ENCODE measurements at places on chromosomes 2 and 18.

DNA sequence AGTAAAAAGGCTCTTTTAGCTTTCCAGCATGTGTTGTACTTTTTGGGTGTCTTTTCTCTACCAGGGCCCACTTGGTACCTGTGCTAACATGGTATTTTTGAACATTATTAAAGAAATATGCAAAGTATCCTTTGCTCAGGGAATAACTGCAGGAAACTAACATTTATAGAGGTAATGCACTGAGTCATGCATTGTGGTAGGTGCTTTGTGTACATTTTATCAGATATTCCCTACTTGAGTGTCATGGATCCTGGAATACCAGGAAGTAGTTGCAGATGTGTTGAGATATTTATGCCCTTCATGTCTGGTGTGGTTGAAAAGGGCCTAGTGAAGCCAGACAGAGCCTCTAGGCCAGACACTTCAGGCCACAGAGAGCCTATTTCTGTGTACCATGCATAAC lies 215.5 kb upstream of the CYRIA start:
- DNase-seq: no peak

- no peak for DNase-seq
Measured at GRCh38 chr2:44247924-44248323, 27.4 kb upstream of the SLC3A1 start.

DNA sequence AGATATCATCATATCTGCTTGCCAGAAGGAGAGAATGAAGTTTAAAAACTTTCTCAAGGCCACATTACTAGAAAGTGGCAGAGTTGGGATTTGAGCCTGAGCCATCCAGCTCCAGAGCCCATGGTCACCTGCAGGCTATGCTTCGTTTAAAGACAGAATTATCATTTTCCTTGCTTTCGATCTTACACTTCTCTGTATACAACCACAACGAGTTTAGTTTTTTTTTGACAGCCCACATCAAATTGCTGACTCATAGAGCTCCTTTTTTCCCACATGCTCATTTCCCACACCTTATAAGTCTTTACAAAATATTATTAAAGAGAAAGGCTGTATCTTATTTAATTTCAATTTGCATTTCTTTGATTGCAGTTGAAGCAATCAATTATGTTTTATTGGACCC lies 6.5 kb downstream of the PLEK start:
- DNase-seq: no peak

- DNase-seq: no peak
Measured at GRCh38 chr18:35968278-35968880, 4.1 kb upstream of the RMP24 start.

- DNase-seq: no peak
Measured at GRCh38 chr2:99708231-99708630, 218.4 kb upstream of the REV1 start.

- DNase-seq: no peak
Measured at GRCh38 chr2:66240286-66240685, 194.6 kb upstream of the MEIS1 start.

Data from NCI-H146 (cell line).